ENCODE measurements at places on chromosomes 11 and 22.

GRCh38 chr11:101840704-101841103 is 74.1 kb upstream of the CEP126 start:
- no peak for DNase-seq

DNA sequence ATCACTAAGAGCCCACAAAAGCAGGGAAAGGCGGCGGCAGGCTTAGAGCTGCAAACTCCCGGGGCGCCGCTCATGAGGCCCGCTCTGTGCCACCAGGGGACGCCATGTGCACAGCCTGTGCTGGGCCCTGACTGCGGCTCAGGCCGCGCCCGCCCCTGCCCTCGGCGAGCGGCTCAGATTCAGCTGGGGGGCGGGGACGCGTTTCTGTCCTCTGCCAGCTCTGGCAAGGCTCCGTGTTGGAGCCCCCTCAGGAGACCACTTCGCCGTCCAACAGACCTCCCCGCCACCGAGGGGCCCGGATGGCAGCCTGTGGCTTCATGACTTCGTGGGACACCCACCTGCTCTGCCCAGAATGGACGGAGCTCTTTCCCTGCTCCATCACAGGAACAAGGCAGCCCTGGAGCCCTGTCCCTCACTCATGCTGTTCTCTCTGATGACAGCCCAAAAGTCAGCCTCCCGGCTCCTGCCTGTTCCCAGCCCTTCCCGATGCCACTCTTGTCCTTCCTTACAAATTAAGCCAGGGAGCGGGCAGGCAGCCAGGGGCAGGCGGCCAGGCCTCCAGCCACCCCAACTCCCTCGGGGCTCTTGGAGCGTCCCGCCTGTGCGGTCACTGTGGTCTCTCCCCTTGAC is 69.1 kb downstream of the NAT10 start:
- DNase-seq = peak; percentile 59

DNA sequence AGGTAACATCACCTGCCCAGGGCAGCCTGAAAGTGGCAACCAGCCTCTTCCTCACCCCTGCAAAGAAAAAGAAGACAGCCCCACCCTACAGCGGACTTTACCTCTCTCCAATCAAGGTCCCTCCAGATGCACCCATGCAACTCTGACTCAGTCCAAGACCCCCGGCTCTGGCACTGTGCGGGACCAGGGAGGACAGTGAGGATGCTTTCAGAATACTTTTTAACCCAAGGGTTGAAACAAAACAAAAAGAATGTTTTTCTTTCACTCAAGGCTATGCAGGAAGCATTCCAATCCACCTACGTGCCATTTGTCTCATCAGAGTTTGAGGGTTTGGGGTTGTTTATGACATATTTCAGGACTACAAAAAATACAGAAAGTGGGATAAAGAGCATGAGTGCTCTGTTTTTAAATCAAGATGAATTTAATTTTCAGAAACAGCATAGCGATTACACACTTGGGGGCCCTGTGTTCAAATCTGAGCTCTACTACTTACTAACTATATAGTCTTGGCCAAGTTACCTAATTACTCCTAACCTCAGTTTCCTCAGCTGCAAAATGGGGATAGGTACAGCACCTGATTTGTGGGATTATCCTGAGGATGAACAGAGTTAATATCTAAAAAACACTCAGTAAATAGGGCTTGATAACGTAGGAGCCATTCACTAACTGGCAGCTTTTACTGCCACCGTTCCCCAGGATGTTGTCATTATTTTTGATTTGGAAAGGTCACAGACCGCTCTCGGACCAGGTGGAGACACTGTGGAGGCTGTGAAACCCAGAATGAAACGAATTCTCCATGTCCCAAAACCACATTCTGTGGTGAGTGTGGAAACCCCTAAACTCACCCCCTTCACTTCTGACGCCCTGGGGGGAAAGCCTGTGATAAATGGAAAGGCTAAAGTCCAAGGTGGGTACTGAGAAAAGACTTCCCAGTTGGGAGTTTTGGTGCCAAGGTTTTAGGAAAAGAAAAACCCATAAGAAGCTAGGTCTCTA is 5.6 kb downstream of the PLAAT3 start:
- no peak for DNase-seq

DNA sequence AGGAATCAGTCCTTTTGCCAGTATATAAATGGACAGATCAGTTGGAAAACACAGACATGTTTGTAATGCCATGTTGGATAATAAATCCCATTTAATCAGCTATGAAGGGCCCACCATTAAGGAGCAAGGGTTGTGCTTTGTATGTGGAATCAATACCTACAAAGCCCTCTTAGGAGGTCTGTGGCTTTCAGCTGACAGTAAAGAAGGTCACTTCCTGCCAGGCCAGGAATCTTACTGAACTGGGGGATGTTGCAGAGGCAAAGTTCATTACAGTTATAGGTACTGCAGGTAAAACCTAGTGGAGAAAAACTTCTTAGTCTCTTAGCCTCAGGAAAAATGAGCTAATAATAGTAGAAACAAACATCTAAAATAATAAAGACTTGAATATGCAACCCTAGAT is 129.5 kb downstream of the FAM76B start:
- no peak for DNase-seq

DNA sequence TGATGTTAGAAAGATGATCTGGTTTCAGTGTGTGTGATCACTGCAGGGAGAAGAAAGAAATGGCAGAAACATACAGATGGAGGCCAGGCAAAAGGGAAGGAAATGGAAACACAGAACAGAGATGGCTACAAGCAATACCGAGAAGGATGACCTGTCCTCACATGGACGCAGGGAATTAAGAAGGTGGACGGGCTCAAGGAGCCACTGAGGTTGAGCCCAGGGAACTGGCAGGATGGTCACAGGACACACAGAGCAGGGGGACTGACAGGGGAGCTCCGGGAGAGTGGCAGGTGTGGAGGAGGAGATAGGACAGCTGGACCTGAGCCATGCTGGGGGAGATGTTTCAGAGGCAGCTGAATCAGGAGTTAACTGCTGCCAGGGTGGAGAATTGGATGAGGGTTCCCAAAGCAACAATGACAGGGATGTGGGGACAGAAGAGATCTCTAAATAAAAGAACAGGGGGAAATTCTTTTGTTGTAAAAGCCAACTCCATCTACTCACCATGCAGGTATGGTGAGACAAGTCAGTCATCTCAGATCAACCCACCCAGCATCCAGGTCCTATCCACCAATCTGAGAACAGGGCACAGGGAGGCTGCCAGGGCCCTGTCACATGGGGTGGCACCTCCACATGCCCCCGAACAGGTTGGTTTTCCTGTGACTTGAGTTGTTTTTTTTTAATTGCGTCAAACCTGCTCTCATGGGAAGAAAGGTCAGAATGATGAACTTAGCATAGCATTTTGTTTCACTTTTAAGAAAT is 26.3 kb downstream of the KLHL22 start:
- DNase-seq = no peak

- no peak for DNase-seq
Measured at GRCh38 chr11:5151713-5152153, 2.8 kb downstream of the OR52A1 start.

DNA sequence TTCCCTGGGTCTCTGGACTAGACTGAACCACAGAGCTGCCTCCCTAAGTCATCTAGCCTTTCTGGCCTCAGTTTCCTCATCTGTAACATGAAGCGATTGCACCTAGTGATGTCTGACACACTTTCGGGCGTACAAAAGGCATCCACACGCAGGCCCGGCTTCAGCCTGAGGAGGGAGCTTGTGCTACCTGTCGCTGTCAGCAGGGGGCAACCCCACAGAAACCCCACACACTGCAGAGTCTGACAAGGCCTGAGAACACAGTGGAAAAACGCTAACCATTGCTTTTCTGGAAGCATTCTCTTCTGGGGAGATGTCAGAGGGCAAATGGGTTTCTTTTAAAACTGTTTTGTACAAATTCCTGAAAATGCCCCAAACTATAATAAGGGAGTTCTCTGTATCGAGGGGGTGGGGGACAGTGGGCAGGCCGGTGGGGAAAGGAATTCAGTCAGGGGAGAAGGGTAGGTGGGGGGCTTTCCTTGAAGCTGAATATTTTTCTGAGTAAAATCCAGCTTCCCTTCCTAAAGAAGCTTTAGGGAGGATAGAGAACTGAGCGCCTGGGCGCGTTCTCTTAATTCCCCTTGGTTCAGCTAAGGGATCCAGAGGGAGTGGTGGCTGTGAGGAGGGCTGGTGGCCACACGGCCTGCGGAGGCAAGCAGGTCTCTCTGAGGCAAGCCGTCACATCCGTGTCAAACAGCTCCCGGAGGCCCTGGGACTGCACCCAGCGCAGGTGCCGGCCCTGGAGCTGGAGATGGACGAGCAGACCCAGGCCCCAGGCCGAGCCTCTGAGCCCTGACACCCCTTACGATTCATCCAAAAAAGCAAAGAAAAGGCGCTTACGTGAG is 533 bp downstream of the ELF5 start:
- peak; percentile 27 for DNase-seq

DNA sequence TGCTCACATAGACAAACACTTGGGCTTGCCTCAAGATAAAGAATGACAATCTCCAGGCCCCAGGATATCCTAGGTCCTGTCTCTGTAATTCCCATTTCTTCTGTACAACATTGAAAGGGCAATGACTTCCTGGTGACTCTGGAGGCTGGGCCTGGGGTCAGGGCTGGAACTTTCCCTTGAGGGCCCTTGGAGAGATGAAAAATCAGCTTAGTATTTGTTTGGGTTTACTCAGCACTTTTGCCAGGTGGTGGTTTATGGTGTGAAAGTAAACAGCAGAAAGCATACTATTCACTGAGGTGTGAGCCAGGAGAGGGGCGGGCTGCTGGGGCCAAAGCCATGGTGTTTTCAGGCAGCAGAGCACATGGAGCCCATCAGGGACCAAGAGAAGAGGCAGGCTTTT is 214.7 kb upstream of the NARS2 start:
- DNase-seq = no peak

DNA sequence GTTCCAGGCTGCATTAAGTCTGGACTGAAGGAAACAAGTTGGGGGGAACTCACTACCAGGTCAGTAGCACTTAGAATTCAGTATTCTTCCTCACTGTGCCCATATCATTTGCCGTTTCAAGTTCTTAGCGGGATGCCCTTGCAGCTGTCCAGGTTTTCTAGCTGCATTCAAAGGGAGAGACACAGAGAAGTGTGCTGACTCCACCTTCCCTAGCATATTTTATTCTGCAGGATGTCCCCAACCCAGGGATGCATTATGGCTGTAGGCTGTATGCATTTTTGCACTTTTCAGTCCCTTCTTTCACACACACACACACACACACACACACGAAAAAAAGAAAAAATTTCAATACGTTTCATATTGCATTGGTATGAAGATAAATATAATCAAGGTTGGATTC is 35.8 kb upstream of the MAPK1 start:
- DNase-seq = no peak

DNA sequence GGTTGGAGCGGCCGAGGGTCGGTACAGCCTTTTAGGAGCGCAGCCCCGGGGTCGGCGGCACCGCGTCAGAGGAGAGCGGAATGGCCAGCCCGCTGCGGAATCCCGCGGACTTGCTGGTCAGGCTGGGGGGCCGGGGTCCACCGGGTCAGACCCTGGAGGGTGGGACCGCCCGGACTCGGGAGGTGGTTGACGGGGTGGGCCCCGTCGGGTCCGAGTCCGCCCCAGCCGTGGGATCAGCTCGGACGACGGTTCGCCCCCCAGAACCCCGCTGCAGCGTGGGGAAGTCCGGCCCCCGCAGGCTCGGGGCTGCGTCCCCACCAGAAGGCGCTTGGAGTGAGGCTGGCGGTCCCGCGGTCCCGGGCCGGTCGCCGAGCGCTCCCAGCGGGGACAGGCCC is 301 bp upstream of the ADM2 start:
- DNase-seq = no peak

DNA sequence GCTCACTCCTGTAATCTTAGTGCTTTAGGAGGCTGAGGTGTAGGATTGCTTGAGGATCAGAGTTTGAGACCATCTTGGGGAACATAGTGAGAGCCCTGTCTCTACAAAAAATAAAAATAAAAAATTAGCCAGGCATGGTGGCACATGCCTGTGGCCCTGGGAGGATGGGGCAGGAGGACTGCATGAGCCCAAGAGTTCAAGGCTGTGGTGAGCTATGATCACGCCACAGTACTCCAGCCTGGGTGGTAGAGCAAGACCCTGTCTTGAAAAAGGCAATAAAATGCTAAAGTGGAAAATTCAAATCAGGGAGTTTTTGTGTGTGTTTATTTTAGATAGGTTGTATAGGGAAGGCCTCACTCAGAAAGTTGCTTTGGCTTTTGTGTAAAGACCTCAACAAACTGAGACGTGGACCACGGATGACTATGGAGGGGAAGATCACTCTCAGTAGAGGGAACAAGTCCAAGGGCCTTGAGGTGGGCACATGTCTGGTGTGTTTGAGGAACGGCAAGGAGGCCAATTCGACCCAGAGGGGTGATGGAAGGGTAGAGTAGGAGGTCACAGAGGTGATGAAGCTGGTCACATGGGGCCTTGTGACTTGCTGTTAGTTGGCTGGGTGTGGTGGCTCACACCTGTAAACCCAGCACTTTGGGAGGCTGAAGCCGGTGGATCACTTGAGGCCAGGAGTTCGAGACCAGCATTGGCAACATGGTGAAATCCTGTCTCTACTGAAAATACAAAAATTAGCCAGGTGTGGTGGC is 35.7 kb downstream of the WEE1 start:
- no peak for DNase-seq

GRCh38 chr11:109553284-109553683 is 131.3 kb downstream of the C11orf87 start:
- DNase-seq = no peak

GRCh38 chr11:58927393-58928106 is 11.7 kb upstream of the GLYATL1 start:
- no peak for DNase-seq

DNA sequence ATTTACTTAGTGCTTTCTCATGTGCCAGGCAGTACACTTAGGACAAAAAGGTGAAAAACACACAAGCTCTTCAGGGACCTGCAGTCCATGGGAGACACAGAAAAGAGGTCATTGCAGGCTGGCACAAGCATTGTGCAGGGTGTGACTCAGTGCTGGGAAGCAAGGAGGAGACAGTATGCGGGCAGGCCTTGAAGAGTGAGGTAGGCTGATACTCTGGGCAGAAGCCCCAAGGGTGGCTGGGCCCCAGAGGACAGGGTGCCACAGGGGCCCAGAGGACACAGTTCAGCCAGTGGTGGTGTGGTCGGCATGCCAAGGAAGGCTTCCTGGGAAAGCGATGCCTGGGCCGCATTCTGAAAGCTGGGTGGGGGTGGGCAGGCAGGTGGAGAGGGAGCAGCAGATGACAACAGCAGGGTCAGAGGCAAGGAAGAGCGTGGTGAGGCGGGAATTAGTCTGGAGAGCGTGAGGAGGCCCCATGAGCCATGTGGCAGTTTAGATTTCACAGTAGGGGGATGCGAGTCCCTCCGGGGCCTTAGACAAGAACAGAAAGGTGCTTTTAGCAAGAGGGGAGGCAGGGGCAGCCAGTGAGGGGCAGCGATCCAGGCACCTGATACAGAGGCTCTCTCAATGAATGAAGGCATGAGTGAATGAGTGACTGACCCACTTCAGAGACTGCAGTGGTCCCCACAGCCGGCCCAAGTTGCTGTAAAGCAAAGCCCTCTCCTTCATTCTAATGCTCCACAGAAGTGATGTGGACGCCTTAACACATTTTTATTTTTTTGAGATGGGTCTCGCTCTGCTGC is 6.8 kb downstream of the C11orf24 start:
- DNase-seq = no peak

DNA sequence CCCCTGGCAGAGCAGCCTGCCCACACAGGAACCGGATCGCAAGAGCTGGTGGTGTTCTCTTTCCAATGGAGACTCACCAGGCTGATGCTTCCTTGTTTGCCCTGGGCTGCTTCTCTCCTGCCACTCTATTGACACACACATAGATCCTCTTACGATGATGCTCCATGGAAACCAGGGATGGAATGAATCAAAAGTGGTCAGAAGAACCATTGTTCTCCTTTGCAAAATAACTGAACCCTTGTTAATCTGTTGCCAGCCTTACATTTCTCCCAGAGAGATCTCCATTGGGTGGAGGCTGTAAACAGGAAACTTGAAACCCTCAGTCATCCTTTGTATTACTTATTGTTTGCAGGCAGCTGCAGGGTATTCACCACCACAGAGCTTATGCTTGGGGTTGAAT is 24.6 kb upstream of the LDLRAD3 start:
- DNase-seq = no peak
